Femur (tissue), 1 donor: ENCODE measurements at places on chromosomes 12 and 14.

GRCh38 chr14:65290830-65291229 is 121.7 kb upstream of the FUT8 start:
- DNase-seq: no peak

DNA sequence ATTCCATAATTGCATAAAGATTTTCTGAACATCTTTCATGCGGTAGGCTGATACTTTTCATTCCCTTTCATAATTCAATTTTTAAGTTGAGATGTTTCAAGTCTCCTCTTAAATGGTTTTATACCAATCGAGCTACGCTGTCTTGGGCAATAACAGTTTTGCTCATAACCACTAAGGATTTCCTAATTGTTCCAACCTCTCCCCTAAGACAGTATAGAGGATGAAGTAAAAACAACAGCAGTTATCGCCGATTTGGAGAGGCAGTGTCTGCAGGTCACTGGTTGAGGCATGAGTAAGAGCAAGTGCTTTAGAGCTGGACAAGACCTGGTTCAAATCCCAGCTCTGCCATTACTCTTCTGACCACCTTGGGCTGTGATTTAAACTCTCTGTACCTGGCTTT is 6.9 kb upstream of the MED13L start:
- no peak for DNase-seq

GRCh38 chr12:29164477-29165393 is 15.7 kb downstream of the FAR2 start:
- no peak for DNase-seq

DNA sequence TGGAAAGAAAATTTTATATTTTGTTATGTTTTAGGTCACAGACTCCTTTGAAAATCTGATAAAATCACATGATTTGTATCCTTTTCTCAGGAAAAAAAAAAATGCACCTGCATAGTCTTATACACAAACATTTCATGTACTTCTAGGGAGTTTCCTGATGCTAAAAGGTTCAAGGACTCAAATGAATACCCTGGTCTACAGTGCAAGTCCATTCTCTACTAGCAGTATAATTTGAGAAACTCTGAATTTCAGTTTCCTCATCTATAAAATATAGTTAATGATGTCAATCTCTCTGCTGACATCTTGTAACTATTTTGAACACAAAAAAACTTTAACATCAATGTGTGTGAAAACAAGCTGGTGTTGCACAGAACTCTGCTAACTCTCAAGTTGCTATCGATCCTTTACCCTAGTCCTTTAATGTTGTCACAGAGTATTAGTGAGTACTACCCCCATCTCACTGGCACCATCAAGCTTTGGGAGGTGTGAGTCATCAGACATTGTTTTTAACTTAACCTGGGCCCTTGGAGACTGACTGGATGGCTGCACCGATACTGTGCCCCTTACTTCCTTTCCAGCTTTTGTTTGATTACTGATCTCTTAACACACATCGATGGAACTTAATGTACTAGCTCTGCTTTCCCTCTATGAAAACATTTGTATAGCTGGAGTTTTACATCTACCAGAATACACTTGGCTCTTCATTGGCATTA is 251.9 kb upstream of the SOX5 start:
- no peak for DNase-seq

DNA sequence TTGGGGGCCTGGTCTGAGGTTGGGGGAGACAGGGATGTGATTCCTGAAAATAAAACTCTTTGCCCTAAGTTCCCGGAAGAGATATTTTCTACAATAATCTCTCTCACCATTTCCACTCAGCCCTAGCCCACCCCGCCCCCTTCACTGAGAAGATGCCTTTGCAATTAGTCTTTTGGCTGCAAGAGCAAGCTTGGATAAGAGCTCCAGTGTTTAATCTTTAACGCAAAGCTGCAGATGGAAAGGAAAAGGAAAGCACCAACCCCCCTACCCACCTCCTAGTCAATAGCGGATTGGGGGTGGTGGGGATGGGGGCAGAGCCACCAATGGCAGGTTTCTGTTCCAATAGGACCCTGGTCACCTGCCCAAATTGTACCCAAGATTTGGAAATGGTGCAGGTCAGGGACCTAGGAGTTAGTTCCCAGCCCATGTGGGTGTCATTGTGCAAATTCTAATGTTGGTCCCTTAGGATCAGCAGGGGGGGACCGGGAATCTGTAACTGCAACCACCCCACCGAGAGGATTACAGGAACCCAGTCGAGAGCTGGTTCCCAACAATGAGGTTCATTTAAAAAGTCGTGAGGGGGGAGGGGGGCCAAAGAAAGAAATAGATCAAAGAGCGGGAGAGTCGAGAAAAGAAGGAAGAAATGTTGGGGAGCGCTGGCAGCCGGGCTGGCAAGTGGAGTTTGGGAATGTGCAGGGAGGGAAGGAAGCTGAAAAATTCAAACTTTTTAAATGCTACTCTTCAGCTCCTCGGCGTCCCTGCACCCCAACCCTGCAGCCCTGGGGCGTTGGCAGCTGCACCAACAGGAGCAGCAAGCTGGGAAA is 1.6 kb downstream of the ZFP36L1 start:
- no peak for DNase-seq

GRCh38 chr12:53127169-53127568 is 23.9 kb downstream of the SOAT2 start:
- no peak for DNase-seq

DNA sequence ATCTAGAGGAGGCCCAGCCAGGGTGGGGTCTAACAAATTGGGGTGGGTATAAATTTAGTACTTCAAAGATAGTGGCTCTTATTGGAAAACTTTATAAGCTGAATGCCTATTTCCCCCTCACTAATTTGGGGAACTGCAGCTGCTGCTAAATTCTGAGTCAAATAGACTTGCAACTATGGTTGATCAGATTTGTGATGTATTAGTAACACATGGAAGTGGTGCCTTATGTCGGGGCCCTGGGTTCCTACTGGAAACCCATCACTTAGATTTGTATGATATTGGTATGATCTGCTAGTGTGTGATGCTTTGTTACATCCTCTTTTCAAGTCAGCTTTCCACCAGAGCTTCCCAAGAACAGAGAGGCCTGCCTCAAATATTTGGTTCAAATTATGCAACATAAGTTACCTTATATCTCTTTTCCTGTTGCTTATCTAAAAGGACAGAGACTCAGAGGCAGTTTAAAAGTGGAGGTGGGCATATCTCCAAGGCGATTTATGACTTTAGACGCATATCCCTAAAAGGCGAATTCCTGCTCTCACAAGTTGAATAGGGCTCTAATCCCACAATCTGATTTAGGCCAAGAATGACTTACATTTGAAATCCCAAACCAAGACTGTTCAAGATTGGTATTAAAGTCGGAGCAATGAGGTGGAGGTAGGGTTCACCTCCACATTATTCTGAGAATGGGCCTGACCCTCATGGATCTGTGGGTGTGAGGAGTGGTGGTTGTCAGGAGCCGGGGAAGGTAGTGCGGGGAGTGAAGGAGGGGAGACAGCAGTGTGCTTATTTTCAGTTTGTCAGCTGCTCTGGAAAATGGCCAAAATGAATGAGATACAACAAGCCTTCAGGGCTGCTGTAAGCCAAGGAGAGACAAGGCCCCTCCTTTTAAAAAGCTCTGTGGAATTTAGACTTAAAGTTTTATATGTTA is 425.8 kb downstream of the RAD51B start:
- DNase-seq: peak; percentile 69

GRCh38 chr12:85138833-85139232 is 102.7 kb downstream of the LRRIQ1 start:
- no peak for DNase-seq

DNA sequence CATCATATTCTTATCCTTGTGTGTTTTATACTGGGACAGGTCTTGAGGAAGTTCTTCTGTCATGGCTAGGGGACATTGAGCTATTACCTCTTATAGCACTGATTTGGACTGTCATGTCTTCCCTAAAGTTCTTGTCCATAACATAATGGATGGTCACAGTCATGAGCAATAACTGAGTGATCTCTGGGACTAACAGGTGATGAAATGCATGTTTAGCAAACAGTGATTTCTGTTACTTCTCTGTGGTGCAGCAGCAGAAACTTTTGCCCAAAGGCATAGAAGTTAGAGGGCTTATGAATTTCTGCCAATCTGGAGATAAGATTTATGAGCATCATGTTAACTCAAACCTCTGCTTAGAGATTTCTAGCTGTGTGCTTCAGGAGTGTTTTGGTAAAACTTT is 5.9 kb downstream of the ADIPOR2 start:
- no peak for DNase-seq

DNA sequence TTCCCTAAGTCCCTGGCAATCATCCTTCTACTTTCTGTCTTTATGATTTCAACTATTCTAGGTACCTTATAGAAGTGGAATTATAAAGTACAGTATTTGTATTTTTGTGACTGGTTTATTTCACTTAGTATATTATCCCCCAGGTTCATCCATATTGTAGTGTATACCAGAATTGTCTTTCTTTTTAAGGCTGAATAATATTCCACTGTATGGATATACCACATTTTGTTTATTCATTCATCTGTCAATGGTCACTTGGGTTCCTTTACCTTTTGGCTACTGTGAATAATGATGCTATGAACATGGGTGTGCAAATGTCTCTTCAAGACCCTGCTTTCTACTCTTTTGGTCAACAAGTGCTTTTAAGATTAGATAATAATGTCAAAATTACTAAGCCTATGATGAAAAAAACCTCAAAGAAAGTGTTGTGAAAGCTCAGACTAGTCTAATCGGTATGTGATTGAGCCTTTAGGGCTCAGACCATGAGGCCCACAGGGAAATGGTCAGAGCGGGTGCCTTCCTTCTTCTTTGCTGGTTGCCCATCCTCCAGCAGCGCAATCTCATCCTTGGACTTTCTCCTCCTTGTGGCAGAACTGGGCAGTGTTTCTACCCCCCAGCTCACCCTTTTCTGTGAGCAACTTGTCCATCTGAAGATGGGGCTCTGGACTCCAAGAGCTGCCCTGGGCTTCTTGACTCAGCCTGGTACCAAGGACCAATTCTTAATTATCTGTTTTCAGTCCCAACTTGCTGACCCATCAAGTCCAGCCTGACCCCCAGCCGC is 105.4 kb downstream of the TTC8 start:
- no peak for DNase-seq

GRCh38 chr12:1827826-1828805 is 7.8 kb downstream of the LRTM2 start:
- DNase-seq: no peak
